ENCODE measurements at places on chromosomes 2 and 18. TPM values are rescaled to one million over a fixed set of nuclear protein-coding genes. Genes with fewer than 3 reads are reported as not detected.
A peak's percentile ranks its signal among the peaks of the same experiment; 100 is the strongest.

ALK gene
- 9.6 TPM for total RNA-seq

HOXD9 gene
- 0.44 TPM for total RNA-seq

MTX2 gene
- 35.7 TPM for total RNA-seq

KIF3C gene
- 210 TPM for total RNA-seq

RGPD4 gene
- total RNA-seq, result 0.12 TPM

ZBTB7C gene
- total RNA-seq, result 10.6 TPM

SLC9A4 gene
- 0.12 TPM for total RNA-seq

DNA sequence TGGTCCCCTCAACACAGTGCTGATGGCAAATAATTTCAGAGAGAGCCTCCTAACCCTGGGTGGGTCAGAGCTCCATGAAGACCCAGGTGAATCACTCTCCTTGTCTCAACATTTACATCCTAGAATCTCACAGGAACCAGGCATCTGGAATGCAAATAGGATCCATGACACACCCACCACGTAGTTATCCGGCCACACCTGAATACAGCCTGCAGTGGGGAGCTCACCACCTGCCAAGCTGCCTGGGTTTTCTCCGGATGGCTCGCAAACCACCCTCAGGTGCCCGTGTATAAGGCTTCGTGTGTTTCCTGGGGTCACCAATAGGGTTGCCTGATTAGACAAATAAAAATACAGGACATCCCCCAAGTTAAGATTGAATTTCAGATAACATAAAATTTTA, 9.9 kb downstream of the CHST10 start:
- H3K36me3 ChIP-seq, result no peaks in the 10 kb centered on the region
- H3K27me3 ChIP-seq, result no peaks in the 10 kb centered on the region
- no peak for DNase-seq

DNA sequence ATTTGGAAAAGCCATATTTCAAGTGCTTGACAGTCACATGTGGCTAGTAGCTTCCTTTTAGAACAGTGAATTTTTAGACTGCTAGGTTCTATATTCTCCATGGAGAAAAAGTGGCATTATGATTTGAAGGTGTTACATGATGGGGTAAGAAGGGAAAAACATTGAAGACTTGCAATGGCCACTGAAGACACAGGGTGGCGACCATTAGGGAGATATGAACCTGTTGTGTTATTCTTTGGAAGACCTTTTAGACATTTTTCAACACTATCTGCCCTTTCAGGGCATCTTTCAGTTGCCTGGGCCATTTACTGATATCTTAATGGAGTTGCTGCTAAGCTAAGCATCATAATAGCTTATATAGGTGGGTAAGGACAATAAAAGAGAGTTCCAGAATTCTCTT, 1387.2 kb downstream of the SUCLG1 start:
- DNase-seq, result no peak
- H3K27me3 ChIP-seq, result no peaks in the 10 kb centered on the region
- H3K36me3 ChIP-seq, result no peaks in the 10 kb centered on the region
- H3K4me1 ChIP-seq, result peaks cover 7% of the 10 kb centered on the region
- H3K27ac ChIP-seq, result no peak overlapping the region

DNA sequence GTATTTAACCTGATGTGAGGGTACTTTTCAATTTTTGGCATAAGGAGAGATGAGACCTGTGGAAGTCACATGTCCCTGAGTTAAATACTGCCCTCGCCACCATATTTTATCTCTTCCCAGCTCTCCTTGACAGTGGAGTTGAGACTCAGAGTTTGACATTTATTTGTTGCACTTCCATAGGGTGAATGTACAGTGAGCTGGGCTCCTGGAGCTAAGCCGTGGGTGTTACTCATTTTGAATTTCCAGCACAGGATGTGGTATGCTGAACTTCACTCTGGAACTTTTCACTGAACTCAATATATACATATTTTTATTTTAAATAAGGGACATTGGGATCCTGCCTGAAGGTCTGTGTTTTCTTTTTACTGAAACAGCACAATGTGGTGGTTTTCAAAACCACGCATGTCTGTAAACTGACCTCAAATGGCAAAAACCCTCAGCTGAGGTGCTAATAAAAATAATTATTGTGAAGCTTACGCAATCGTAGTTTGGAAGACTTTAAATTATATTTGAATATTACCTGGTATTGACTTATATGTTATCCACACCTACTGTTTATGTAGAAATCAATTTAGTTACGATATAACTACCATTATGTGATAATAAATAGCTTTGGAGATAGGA, 12.1 kb downstream of the RNF144A start:
- H3K27ac ChIP-seq, result no peak overlapping the region
- peaks cover 37% of the 10 kb centered on the region for H3K4me1 ChIP-seq
- peaks cover under 1% of the 10 kb centered on the region for H3K27me3 ChIP-seq
- DNase-seq, result no peak
- H3K4me3 ChIP-seq, result no peak overlapping the region

DNA sequence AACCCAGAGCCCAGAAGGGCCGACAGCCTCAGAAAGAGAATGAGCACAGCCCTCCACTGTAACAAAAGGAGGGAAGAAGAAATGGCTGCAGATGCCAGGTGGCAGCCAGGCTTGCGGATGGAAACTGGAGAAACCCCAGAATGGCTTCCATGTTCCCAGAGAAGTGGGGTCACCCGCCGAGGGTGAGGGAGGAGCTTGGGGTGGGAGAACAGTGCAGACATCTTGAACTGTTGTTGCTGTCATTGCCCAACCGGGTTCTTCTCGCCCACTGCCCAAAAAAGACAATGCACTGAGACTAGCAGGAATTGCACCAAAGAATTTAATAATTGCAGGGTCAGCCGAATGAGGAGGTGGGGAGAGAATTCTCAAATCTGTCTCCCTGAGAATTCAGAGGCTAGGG, 223.2 kb upstream of the RAB6C start:
- DNase-seq, result peak; percentile 6
- peak overlapping the region; percentile 62 for H3K27ac ChIP-seq
- H3K4me3 ChIP-seq, result no peak overlapping the region
- peaks cover 7% of the 10 kb centered on the region for H3K27me3 ChIP-seq
- peaks cover 4% of the 10 kb centered on the region for H3K36me3 ChIP-seq
- H3K4me1 ChIP-seq, result peaks cover 32% of the 10 kb centered on the region

GRCh38 chr2:164574931-164575330, 46.4 kb downstream of the GRB14 start:
- no peaks in the 10 kb centered on the region for H3K4me1 ChIP-seq
- no peak overlapping the region for H3K4me3 ChIP-seq
- no peak for DNase-seq
- no peak overlapping the region for H3K27ac ChIP-seq

- DNase-seq, result no peak
- H3K4me1 ChIP-seq, result no peaks in the 10 kb centered on the region
- no peak overlapping the region for H3K4me3 ChIP-seq
- H3K36me3 ChIP-seq, result peaks cover 5% of the 10 kb centered on the region
Observed at GRCh38 chr18:49142216-49142615, 191.5 kb upstream of the SMAD7 start.

DNA sequence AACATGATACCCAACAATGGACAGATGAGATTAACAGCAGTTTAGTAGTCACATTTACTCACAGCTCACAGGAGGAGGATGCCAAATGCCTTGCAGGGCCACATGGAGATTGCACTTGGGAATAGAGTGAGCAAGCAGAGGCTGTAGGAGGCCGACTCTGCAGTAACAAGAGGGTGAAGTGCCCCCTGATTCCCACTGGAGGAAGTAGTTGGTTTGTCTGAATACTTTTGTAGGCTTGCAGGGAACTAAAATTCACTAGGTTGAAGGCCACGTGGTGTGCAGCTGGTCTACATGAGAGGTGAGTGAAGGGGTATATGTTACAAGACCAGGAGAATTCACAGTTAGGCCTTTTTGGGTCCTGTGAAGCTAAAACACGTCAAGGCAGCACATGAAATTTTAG, 419.3 kb upstream of the TNP1 start:
- H3K4me1 ChIP-seq, result peaks cover 13% of the 10 kb centered on the region
- H3K27me3 ChIP-seq, result peaks cover 8% of the 10 kb centered on the region
- no peak overlapping the region for H3K4me3 ChIP-seq
- no peak for DNase-seq
- H3K27ac ChIP-seq, result no peak overlapping the region

GRCh38 chr2:65300134-65300760, 72.6 kb downstream of the ACTR2 start:
- H3K4me1 ChIP-seq, result peaks cover 32% of the 10 kb centered on the region
- H3K27ac ChIP-seq, result no peak overlapping the region
- peaks cover 6% of the 10 kb centered on the region for H3K27me3 ChIP-seq
- no peaks in the 10 kb centered on the region for H3K36me3 ChIP-seq
- no peak for DNase-seq

DNA sequence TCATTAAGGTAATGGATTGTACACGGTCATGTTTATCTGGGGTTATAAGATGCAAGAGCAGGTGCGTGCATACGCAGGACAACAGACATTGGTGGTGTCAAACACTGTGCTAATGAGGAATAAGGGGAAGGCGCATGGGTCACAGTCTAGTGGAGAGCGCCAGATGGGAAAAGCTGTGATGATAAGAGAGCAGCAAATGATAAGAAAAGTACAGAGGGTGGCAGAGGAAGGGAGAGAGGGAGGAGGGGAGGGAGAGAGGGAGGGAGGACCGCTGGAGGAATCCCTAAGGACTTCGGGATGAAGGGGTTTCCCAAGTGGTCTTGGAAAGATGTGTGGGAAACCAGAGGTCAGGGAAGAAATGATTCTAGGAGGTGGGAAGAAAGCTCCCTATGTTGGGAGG, 2.9 kb downstream of the TNFRSF11A start:
- peak overlapping the region; percentile 39 for H3K4me3 ChIP-seq
- peaks cover 10% of the 10 kb centered on the region for H3K27me3 ChIP-seq
- no peak for DNase-seq
- peaks cover 23% of the 10 kb centered on the region for H3K4me1 ChIP-seq
- peak overlapping the region; percentile 30 for H3K27ac ChIP-seq

- peaks cover 12% of the 10 kb centered on the region for H3K27me3 ChIP-seq
- H3K4me1 ChIP-seq, result peaks cover 9% of the 10 kb centered on the region
- no peak overlapping the region for H3K4me3 ChIP-seq
- no peak overlapping the region for H3K27ac ChIP-seq
- no peaks in the 10 kb centered on the region for H3K36me3 ChIP-seq
Observed at GRCh38 chr2:236215196-236215595, 47.0 kb upstream of the GBX2 start.

Data from glutamatergic neuron (in vitro differentiated cells).